NCI-H1417 treated with DMSO at 0.1 percent for 48 hours (cell line): ENCODE measurements at places on chromosomes 2 and 18.

- no peak for DNase-seq
Measured at GRCh38 chr2:235026649-235027557, 75.1 kb downstream of the SH3BP4 start.

GRCh38 chr2:240620149-240620731 lies 5.0 kb upstream of the GPR35 start:
- no peak for DNase-seq

- no peak for DNase-seq
Measured at GRCh38 chr2:227908266-227909054, 37.0 kb downstream of the DAW1 start.

DNA sequence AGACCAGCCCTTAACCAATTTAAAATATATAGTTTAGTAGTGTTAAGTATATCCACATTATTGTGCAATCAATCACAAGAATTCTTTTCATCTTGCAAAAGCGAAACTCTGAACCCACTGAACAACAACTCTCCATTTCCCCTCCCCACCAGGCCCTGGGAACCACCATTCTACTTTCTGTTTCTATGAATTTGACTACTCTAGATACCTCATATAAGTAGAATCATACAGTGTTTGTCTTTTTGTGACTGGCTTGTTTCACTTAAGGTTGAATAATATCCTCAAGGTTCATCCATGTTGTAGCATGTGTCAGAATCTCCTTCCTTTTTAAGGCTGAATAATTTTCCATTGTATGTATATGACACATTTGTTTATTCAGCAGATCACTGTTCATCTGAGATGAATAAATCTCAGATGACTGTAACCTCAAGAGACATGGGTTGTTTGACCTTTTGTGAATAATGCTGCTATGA lies 8.1 kb upstream of the SOS1 start:
- DNase-seq, result no peak

DNA sequence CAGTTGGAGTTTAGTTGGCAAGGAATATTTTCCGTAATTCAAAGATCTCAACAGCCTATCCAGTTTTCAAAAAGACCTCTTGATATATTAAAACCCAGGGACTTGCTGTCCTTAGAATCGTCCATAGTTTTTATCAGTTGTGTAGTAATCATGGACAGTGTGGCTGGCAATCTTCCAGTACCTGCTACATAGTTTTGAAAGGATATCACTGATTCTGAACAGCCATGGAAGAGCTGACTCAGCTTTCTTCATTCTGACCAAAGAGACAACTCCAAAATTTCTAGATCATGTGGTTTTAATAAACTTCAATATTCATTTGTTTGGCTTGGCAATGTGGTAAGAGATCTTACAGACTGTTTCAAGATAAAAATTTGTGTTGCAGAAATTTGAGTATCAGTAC lies 616.7 kb downstream of the TDRD15 start:
- DNase-seq, result no peak

DNA sequence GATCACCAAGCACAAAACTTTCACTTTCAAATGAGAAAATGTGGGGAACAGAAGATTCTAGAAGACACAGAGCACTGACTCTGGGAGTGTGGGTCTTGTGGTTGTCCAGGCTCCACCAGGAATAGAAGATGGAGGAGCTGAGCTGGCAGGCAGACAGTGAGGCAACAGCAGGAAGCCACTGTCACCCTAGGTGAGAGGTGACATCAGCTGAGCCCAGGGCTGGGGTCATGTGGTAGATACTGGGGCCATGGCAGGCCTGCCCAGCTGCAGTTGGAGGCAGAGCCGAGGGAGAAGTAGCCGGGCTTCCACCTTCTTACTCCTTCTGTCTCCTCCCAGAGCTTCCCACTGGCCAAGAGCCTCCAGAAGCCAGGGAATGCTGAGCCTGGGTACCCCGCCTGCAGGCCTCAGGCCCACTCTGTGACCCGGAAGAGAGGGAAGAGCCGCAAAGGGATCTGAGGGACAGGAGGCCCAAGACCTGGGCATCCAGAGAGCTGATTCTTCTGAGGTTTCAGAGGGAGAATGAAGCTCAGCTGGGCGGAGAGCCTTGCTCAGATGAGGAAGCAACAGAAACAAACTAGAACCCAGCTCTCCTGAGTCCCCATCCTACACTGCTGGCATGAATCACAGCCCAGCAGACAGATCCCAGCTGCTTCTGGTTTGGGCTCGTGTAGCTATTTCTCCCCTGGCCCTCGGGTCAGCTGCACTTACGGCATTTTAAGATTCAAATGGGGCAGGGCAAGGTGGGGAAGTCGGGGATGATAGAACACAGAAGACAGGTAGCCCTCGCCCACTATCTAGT lies 39.8 kb upstream of the ASAP2 start:
- DNase-seq, result no peak

GRCh38 chr2:232662486-232663260 lies 29.3 kb downstream of the EFHD1 start:
- no peak for DNase-seq

DNA sequence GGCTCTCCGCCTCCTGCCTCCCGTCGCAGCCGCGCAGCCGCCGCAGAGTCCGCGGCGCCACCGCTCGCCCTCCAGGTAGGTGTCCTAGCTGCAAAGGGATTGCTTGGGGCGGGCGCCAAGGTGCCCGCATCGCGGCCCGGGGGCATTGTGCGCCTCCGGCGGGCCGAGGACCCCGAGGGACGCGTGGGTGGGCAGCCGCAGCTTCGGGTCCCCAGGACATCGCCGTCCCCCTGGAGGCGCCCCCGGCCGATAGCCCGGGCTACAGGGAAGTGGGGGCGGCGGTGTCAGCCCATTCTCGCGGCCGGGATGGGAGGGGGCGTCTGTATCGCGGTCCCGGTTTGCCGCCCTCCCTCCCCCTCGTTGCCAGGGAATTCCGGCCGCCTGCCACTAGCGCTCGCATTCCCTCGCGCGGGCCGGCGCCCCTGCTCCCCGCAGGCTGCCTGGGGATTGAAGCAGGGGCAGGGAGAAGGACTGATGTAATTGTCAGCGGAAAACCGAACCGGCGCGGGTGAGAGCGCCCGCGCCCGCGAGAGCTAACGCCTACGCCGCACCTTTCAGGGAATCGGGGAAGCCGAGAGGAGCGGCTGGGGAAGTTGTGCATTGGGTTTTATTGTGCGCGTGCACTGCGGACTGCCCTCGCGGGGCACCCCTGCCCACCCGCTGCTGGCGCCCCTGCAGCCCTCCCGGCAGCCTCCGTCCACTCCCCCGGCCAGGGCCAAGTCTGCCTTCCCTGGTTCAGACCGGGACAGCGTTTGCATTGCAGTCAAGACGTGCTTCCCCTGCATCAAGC lies 483 bp downstream of the OSBPL6 start:
- DNase-seq, result no peak

DNA sequence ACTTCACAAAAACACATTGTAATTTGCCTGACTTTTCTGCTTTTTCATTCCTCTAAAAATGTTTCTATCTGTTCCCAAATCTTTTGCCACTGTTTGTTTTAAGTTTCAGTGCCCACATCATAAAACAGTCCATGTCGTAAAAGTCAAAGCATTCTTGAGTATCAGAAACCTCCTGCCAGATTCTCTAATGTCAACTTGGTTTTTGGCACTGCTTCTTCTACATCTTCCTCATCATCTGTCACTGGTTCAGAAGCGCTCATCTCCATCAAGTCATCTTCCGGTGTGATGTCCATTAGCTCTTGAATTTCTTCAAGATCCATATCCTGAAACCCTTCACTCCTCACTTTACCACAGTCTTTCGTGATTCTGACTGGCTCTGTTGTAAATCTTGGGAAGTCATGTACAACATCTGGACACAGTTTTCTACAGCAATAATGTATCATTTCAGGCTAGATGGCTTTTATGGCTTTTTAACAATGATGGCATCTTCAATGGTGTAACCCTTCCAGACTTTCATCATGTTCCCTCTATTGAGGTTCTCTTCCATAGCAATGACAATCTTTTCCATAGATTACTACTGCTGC lies 19.6 kb downstream of the CUL3 start:
- no peak for DNase-seq

DNA sequence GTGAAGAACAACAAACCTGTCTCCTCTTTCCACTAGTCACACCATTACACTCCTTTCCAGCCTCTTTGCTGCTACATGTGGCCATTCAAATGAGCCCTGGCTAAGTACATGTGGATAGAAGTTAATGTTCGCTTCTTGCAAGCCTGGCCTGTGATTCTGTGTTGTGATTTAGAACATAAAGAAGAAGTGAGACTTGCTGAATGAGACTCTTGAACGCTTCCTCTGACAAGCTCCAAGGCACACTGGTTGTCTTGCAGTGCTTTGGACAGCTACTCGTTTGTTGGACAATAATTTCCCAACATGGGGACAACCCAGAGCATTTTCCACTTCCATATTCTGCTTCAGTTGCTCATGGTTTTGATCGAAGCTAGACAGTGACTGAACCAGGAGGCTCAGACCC lies 57.3 kb downstream of the CCDC74A start:
- DNase-seq, result no peak

DNA sequence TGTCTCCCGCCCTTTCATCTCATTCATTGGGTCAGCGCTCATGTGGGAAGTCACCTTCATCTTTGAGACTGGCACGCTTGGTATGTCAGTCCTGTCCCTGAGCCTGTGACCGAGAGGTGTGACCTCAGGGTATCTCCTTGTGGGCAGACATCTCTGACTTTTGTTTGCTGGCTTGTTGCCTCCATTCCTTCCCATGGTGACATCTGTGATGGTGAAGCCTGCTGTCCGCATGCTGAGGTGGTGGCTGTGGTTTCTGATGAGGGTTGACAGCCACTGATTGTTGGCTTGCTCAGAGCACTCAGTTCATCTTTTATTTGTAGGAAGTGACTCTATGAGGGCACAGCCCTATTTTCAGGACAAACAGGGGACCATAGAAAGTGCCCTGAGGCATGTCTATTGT lies 139.2 kb downstream of the SLC4A3 start:
- no peak for DNase-seq

DNA sequence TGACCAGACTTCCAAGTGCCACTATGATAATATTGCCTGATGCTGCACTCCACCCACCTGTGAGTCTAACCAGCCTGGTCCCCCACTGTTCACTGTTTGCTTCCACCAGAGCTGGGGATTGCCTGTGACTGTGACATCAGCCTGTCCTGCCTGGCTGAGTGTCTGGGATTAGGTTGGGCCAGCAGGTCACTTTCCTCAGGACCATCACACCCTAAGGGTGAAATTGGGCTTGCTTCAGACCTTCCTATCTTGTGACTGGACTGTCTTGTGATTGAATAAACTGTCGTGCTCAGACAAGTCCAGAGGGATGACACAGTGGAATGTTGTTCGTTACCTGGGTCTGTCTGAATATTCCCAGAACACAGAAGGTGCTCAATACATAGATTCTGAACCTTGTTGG lies 87.4 kb upstream of the HK2 start:
- DNase-seq, result no peak

DNA sequence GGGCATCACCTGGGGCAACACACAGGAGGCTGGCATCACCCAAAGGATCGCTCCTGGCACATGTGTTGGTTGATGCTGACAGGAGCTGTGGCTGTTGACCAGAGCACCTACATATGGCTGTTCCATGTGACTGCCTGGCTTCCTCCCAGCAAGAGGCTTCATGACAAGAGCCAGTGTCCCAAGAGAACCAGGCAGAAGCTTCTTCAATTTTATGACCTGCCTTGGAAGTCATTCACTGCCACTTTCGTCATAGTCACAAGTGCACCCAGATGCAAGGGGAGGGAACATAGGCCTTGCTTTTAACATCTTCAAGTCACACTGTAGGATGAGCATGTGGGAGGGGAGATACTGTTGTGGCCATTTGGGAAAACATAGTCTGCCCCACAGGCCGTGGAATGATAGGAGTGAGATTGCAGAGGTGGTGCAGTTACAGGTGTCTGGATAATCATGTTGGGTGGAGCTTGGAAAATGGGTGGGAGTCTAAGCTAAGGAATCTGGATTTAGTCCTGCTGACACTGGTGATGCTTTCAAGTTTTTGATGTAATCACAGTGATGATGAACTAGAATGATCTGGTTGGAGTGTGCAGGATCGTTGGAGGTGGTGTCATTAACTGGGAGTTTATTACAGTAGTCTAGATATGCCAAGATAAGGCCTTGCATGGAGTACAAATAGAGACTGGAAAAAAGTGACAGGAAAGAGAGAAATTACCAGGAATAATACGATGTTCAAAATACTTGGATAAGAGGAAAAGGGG lies 107.0 kb downstream of the RAPGEF4 start:
- no peak for DNase-seq

GRCh38 chr18:24176727-24177416 lies 38.0 kb downstream of the CABYR start:
- DNase-seq, result no peak

DNA sequence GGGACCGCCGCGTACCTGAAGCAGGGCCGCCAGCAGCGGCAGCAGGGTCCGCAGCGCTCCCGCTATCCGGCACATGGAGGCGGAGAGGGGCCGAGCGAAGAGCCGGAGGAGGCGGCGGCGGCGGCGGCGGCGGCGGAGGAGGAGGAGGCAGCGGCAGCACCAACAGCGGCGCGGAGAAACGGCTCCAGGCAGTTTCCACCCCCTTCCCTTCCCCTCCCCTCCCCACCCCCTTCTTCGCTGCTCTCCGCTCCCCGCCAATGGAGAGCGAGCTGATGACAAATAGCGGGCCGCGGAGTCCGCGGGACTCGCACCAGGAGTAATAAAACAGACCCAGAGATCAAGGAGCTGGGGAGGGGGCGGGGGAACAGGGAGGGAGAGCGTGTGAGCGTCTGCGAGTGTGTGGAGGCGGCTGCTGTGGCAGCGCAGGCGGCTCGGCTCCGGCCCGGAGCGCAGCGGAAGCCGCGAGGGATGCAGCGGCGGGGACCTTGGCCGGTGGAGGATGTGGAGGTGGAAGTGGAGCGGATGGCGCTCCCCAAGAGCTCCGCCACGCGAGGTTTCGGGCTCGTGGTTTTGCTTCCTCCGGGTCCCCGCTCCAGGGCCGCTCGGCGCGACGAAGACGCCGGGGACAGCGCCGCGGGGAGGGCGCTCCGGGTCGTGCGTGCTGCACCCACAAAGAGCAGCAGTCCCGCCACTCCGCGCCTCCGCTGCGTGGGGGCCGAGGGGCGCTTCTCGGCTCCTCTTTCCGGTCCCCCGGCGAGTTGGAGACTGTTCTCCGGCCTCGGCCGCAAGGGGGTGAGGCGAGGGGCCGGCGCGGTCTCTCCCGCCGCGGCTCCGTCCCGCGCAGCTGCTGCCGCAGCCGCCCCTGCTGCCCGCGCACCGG lies at the start of gene CDH2:
Gene CDH2, minus strand, starts transcription at position 183 of the 880 bp plus-strand sequence. Its CDS starts 108 bp downstream, at position 75.
- peak; percentile 71 for DNase-seq

GRCh38 chr2:224724331-224724730 lies 8.2 kb upstream of the CCDC195 start:
- DNase-seq, result no peak

GRCh38 chr2:54482715-54483114 lies 26.6 kb downstream of the SPTBN1 start:
- DNase-seq, result no peak
